Stimulated activated CD4-positive, alpha-beta T cell treated with anti-CD3 and anti-CD28 coated beads, Interleukin-1b, Interleukin-23, amount 100 ng/mL, for 24 hours (primary cell): ENCODE measurements at places on chromosomes 7 and 10.

DNA sequence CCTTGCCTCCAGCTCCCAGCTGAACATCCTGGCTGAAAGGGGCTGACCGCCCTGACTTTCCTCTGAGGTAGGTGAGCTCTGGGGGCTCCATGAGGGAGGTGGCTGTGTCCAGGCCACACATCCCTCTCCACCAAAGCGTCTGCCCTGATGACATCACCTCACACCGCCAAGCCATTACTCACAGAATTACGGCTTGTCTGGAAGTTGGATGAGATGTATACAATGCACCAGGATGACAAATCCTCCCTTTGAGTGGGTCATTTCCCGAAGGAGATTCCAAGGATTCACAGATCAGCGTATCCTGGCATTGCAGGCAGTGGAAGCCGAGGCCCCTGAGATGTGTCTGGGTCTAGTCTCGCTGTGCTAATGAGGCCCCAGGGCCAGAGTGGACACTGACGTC, 15.1 kb upstream of the RET start:
- no peak for DNase-seq

GRCh38 chr7:39360766-39361165, 205.4 kb upstream of the YAE1 start:
- no peak for DNase-seq

GRCh38 chr10:103499881-103500280, 6.4 kb downstream of the NEURL1 start:
- DNase-seq = no peak

DNA sequence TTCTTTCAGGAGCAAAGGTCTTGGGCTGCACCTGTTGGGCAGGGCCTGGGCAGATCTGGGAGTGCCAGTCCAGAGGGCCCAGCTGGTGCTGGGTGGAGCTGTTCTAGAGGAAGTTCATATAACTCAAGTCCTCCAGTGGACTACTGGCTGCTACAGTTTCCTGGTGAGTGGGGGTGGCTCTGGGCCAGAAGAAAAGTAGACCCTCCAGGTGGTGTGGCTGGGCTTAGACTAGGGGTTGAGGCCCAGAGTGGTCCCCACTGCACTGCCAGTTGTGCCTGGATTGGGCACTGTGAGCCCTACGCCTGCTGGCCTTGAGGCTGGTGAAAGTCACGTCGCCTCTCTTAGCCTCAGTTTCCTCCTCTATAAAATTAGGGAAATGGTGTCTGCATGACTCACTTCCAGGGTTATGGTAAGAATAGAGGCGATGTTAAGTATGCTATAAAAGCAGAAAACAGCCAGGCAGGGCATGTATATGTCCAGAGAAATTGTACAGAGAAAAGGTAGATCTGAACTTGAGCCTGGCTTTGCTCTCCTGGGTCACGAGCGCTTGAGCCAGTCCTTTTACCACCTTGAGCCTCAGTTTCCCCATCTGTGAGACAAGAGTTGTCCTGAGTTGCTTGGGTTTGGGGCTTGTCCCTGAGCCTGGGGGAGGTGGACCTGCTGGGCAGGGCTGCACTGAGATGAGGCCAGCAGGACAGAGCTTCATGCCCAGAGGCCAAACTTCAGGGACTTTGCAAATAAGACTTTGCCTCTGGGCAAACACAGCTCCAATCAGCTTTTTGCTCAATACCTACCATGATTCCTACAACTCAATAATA, 3.8 kb upstream of the CLDN3 start:
- no peak for DNase-seq

GRCh38 chr10:8173243-8173865, 118.9 kb downstream of the GATA3 start:
- DNase-seq = no peak

- no peak for DNase-seq
These were observed 36.1 kb downstream of the ST8SIA6 start for GRCh38 chr10:17418249-17418648.

DNA sequence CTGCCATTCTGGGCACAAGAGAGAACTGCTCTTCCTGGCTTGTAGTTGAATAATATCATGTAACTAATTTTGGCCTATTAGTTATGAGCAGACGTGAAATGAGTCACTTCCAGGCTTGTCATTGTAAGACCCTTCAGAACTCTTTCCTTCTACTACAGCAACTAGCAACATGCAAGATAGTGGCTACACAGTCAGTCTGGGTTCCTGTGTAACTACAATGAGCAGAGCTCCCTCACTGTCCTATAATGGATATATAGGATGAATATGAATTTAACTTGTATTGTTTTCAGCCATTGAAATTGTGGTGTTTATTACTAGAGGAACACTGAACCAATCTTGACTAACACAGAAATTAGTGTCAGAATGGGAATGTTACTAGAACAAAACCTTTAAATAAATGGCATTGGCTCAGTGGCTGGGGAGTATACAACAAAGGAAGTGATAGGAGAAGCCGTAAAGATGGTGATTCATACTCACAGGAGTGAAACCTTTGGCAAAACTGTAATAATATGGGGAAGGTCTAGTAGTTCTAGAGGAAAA, 2.9 kb upstream of the MTPN start:
- no peak for DNase-seq

- no peak for DNase-seq
These were observed 851 bp downstream of the AKR1E2 start for GRCh38 chr10:4826792-4827324.
